ENCODE measurements at places on chromosomes 5 and 9.

- no peak for DNase-seq
Measured at GRCh38 chr9:90022474-90022873, 417.7 kb downstream of the GADD45G start.

DNA sequence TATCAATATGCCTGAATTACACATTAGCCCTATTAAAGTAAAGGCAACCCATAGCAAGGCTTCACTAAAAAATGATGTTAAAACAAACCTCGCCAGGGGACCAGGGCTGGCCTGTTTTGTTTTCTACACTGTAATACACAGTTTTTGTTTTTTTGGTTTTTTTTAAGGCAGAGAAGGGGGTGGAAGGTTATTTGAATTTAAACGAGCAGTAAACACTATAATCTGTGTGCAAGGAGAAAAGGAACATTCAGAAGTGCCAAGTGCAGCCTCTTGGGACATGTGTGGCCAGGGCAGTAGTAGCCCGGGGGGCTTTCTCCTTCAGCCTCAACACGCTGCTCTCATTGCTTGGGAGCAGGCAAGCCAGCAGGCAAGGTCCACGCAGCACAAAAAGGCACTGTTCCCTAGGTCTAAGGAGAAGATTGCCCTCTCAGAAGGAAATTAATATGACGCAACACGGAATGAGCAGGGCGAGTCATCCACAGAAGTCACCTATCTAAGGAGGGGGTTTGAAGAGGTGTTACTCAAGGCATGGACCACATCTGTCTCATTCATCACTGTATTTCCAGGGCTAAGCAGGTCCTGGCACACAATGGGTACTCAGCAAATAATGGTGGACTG, 16.2 kb downstream of the SIL1 start:
- DNase-seq = no peak

GRCh38 chr5:57408714-57409113, 73.9 kb downstream of the ACTBL2 start:
- DNase-seq = no peak

DNA sequence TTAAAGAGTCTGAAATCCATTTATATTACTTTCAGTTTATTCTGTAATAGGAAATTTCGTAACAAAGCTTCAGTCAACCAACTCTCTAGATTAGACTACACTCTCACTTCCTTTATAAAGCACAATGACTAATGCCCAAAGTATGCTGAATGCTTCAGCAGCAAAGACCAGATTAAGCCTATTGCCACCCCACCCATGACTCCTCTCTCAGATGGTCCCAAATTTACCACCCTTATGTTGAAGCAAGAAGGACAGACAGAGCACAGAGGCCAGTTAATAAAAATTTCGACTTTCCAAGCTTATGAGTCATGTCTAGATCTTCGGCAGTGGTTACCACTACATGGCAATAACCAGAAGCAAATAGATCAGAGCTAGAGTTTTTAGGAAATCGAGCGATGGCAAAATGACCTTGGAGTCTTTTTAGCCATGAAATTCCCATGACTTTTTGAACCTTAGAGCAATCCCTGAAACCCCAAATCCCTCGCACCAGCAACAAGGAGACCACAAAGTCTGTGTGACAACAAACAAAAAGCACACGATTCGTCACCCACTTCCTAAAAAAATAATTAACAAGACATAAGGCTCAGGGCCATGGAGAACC, 287.8 kb upstream of the RASA1 start:
- no peak for DNase-seq

- peak; percentile 69 for DNase-seq
Measured at GRCh38 chr5:137304226-137304874, 194.8 kb downstream of the SPOCK1 start.

DNA sequence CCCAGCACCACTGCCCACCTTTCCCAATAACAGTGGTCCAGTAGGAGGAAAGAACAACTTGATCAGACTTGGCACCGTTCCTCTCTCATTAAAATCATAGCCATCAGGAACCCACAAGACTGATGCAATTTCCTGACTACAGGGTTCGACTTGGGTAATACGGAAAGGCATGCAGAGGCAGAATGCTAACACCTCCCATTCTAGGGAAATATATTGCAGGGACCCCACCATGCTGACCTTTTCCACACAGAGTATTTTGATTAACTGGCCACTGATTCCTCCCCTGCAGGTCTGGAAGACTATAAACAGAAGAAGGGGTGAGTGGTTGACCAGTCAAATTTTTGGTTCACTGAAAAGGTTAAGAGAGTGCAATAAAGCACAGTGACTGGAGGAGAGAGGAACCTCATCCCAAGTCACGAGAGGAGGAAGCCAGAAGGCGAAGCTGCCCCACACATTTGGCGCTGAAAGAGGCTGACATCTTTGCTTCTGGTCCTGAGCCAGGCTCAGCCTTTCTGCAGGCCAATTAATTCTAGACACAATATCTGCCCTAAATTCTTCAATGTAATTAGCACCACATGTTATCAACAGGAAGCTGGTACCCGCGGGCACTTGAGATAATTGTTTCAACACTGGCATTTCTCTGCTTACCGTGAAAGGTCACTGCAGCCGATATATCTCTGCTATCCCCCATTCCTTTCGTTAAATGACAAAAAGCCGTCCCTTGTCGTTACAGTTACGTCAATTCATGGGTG, 64.7 kb upstream of the SPOCK1 start:
- peak; percentile 53 for DNase-seq

DNA sequence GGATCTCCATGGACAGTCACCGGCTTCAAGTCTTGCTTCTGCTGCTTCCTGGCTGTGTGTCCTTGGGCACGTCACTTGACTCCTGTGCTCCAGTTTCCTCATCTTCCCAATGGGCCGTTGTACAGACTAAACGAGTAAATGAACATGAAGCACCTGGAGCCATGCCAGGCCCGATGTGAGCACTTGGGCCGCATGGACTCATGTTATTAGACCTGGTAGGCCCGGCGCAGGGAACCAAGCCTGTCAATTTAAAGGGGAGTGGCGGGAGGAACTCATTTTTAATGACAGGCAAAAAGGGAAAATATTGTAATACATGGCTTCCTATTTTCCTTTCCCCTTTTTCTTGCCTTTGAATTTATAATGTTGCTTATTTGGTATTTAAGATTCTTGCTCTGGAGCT, 47.5 kb downstream of the TENT4A start:
- no peak for DNase-seq

DNA sequence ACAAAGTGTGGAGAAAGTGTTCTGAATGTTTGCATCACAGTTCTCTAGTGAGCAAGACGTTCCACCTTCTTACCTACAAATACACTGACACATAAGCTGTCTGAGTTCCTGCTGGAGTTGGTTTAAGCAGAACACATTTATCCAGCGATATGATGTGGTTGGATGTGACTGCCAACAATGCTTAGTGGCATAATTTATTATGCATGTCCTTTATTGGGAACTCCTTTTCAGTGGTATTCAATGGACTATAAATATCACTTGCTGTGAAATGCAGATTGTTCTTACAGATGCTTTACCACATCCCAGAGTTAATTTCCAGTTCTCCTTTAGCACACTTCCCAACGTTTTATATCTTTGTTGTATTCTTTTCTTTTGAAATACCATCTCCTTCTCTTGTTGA, 222.2 kb downstream of the LURAP1L start:
- no peak for DNase-seq

DNA sequence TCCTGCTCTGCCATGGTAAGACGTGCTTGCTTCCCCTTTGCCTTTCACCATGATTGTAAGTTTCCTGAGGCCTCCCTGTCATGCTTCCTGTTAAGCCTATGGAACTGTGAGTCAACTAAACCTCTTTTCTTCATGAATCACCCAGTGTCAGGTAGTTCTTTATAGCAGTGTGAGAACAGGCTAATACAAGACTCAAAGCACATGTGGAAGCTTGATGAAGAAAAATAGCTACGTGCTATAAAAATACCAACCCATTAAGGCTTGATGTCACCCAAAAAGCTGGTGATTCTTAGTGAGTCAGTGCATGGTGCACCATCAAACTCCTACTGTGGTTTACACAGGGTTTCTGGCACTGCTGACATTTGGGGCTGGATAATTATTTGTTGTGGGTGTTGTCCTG, 332.2 kb downstream of the TMEM167A start:
- DNase-seq = no peak

DNA sequence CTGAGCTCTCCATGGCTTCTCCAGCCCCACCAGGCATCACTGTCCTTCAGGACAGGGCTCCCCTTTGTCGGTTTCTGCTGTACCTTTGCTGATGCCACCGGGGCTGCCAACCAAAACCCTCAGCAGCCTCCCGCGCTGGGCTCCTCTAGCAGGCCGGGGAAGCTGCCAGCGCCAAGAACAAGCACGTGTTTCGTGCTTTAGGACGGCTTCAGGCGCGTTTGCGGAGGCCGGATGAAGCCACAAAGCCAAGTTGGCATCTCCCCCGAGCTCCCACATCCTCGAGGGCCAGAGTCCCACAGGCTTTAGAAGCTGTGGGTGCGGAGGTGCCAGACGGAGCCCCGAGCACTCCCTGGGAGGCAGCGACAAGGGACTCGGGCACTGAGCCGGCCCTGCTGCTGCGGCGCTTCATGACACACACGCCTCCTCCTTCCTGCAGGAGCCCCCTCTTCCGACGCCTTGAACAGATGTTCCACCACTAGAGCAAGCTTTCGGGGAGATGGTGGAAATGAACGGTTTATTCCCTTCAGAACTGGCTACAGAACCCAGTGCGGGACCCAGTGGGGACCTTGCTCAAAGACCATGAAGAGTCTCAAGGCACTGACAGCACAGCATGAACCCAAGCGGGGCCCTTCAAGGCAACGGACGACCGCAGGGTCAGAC, 36.7 kb downstream of the SARDH start:
- no peak for DNase-seq

- DNase-seq = no peak
Measured at GRCh38 chr9:77224746-77225312, 47.5 kb downstream of the VPS13A start.

DNA sequence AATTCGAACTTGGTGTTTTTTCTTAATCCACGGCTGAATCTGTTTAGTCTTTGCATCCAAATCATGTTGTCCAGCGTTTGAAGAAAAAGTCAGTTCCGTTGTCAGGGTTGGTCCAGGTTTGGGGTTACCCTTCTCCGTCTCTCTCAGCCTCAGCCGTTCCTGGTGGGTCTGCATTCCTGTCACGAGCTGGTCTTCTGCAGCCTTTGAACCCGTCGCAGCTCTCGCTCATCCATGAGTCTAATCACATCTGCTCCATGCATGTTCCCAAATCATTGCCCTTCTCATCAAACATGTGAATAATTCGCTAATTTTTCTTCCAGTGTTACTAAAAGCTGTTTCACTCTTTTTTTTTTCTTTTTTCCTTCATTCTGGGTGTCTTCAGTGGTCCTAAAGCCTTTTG, 39.0 kb upstream of the EXOC3 start:
- no peak for DNase-seq

DNA sequence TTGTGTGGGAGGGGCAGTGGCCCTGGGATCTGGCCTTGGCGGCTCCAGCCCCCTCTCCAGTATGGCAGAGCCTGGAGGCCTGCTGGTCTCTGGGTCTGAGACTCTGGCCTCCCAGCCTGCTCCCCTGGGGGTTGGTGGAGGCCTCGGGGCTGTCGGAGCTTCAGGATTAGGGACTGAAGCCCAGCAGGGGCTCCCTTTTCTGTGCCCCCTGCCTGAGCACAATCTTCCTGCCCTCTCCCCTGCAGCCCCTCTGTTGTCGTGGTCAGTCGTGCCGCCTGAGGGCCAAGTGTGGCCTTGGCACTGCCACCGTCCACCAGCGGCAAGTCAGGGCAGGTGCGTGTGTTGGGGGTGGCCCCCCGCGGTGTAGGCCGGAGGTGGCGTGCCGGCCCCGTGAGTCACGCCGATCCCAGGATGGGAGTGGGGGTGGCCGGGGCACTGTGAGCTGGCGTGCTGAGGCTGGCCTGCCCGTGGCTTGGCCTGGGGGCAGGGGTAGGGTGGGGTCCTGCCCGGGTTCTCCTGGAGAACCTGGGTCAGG, 53.6 kb downstream of the RXRA start:
- DNase-seq = no peak

GRCh38 chr5:127306036-127306435, 15.4 kb downstream of the MEGF10 start:
- no peak for DNase-seq

GRCh38 chr5:175711472-175712312, 53.8 kb downstream of the HRH2 start:
- no peak for DNase-seq

DNA sequence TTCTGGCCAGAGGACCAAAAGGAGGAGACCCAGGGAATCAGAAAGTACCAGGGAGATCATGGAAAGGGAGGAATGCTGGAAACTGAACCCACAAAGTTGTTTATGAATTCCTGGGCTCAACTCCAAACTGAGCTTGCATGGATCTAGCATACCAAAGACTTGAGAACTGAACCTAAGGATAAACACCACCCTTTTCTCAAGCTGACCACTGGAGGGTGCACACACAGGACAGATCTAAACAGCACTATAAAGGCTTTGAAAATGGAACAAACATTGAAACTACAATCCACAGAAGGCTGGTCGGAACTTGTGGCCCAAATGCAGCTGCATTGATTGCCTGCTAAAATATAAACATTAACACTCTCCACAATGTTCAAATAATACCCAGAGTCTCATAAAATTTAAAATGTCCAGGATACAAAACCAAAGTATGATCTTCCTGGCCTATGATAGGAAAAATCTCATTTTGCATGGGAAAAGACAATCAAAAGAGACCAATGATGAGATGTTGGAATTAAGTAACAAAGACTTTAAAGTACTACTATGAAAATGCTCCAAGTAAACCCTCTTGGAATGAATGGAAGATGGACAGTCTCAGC, 15.6 kb upstream of the IRF1 start:
- peak; percentile 11 for DNase-seq

DNA sequence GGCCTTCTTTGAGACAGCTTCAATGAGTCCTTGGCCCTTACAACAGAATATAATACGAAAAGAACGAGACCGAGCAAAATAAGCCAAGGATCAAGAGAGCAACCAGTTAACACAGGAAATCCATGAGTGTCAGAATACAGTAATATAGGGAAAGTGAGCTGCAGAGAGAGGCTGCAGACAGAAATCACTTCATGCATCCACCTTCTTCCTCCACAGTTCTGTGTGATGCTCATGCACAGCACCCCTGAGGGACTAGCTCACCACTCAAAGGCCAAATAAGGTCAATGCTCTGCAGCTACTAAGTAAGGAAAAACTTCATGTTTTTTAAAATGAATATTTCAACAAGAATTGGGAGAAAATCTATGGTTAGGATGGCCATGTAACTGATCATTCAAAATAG, 257.1 kb downstream of the MCTP1 start:
- no peak for DNase-seq

DNA sequence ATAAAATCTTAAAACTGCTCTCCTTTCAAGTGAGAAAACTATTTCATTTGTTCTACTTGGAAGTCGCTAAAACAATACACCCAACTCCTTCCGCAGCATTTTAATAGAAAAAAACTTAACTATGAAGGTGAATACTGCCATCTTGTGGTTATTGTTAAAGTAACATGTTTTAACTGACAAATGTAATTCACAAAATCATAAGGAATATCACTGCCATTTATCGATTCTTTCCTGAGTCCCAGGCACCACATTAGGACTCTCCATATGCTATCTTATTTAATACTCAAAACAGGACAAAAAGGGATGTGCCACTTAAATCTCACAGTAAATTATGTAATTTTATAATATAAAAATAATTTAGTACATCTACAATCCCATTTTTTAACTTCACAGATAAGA, 130.5 kb upstream of the ITGA1 start:
- peak; percentile 53 for DNase-seq

- no peak for DNase-seq
Measured at GRCh38 chr5:39638813-39639212, 214.0 kb upstream of the DAB2 start.

All from NCI-H2081 (cell line).